SK-N-DZ (cell line): ENCODE measurements at places on chromosomes 4 and X.
A peak's percentile ranks its signal among the peaks of the same experiment; 100 is the strongest.

DNA sequence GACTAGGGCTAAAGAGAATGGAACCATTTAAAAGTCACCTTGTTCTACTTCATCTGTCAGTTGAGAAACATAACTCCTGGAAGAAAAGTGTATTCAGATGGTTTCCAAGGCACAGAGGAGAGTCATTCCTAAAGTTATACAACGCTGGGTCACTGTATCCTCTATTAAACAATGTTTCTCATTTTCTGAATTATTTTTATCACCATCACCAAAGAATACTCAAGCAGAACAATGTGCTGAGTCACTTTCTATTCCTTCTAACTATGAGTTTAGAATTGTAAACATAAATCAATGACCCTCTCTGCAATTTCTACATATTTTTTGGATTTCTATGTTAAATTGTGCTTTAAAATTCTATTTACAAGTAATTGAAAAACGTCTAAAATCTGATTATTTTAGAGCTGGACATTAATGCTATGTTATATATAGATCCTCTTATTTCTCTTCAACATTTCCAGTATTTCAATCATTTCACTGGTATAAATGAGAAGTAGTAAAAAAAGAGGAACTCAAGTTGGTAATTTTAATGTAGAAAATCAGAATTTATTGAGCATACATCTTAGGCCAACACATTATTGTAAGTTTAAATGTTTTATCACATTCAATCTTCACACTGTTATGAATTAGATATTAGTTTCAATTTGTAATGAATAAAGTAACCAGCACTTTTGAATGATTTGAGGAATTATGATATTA, 7.5 kb downstream of the DTHD1 start:
- no peak for DNase-seq

- no peak for DNase-seq
Measured at GRCh38 chr4:1357356-1358248, 10.6 kb downstream of the UVSSA start.

GRCh38 chrX:13028871-13029636, 15.4 kb downstream of the FAM9C start:
- no peak for DNase-seq

- no peak for DNase-seq
Measured at GRCh38 chr4:10684631-10685030, at the start of gene CLNK. CLNK (minus strand) TSS chr4:10684768; CDS start chr4:10667869, 16,899 bp downstream.

GRCh38 chr4:181863856-181864255, 379.3 kb upstream of the TENM3 start:
- DNase-seq = no peak

GRCh38 chrX:97065973-97066372, 182.3 kb downstream of the RPA4 start:
- no peak for DNase-seq

DNA sequence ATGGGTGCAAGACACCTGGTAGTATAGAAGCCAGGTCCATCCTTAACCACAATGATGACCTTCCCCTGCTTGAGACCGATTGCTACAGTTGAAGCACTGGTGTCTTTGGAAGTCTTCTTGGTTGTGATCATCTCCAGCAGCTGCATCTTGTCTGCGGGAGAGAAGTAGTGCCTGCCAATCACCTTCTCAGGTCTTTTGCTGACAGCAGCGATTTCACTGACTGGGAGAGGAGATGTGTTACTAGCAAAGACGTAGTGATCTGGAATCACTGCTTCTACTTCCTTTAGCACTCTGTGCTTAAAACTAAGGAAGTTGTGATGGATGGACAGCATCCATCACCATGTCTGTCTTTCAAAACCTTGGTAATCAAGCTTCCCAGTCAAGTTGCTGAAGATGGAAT, 25.9 kb downstream of the CPE start:
- DNase-seq = no peak

GRCh38 chr4:145984563-145984962, 45.9 kb upstream of the ZNF827 start:
- no peak for DNase-seq

DNA sequence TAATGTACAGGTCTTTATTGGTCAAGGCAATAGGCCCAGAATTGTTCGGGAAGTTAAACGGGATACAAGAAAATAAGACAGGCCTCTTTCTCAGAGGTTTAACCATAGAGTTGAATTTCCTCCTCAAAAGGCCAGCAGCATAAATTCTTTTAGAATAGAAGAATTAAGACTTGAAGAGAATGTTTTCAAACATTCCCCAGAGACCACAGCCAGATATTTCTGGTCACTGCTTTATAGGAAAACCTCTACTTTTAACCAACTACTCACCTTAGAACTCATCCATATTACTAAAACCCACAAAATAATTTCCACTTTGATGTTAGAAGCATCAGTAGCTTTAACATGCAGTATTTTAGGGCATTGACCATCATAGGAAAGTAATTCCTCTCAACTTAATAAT, 317.9 kb downstream of the RAB28 start:
- no peak for DNase-seq

GRCh38 chr4:188992706-188993105, 853.5 kb downstream of the TRIML1 start:
- no peak for DNase-seq

- DNase-seq = peak; percentile 11
Measured at GRCh38 chr4:74675673-74676279, 118.5 kb downstream of the BTC start.

DNA sequence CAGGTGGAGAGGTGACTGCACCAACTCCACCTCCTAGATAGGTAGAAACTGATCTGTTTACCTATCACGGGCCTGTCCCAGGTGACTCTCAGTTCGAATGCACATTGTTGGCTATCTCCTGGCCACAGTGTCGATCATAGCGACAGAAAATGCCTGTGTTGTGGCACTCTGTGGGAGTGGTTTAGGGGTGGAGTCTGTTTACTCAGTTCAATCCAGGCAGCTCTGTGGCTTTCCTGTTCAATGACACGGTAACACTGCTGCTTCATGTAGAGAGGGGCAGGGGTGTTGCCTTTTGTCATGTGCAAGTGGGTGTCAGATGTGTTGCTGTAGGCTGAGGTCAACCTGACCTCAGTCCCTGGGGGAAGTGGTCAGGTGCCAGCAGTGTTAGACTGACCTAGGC, 1602.4 kb downstream of the TECRL start:
- no peak for DNase-seq

DNA sequence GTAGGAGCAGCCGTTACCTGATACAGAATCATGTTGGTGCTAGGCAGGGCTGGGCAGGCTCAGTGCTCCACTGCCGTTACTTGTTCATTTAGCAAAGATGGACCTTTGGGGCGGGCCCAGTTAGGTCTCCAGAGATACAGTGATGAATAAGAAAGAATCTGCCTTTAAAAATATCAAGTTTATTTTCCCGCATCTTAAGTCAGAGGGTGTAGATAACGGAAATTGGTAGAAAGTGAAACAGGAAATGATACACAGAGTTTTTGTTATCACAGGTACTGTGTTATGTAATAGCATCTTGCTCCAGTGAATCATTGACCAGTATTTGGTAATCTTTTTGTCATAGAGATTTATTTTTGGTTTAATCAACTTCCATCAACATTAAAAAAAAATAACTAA, 5.5 kb downstream of the TMEM131L start:
- no peak for DNase-seq

DNA sequence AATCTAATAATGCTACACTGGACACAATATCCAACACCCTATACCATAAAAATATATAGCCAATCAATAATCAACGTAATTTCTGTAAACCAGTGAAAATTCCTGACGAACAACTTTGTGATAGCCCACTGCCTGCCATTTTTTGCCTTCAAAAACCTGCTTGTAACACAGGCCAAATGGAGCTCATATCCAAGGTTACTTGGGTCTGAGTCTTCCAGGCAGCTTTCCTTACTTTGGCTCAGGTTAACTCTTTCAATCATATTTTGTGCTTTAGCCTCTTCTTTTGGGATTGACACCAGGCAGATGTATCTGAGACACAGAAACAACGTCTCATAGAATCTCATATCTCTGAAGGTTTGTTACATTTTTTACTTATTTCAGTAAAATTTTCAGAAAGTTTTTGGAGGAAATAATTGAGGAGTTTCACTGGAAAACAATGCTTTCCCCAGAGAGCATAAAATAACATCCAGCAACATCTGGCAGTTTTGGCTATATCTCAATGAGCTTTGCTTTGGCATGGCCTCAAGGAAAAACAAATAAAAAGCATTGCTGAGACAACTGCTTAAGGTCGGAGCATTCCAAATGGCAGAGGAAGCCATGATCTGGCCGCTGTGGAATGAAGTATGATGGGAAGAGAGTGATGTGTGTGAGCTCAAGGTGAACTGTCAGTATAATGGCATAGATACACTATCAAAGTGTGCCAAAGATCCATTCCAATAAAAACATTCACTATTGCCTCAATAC, 162.9 kb upstream of the SPIN4 start:
- DNase-seq = no peak

DNA sequence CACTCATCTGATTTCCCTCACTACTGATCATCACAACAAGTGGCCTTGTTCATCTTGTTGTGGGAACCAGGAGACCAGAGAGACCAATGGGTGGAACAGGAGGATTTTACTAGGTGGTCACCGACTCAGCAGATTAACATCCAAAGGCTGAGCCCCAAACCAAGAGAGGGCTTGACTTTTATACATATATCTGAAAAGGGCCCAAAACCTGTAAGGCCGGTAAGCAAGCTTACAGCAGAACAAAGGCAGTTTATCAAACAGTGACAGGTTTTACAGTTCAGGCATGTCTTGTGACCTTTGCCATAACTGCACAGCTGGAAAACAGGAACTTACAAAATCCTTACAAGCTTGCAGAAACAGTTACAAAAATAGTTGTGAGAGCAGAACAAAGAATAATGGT, 195.9 kb downstream of the OR13H1 start:
- DNase-seq = no peak

DNA sequence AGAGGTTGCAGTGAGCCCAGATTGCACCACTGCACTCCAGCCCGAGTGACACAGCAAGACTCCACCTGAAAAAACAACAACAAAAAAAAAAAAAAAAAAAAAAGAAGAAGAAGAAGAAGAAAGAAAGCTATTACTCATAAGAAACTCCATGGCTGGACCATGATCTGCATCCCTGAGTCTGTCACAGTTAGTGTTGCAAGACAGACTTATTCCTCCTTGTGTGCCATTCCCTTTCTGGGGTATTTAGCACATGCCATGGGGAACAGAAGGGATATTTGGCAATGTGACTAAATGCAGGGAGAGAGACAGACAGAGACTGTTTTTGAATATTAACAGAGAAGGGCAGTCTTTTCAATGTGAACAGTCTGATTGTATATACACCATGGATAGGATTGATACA, 16.7 kb upstream of the PDS5A start:
- no peak for DNase-seq

- DNase-seq = no peak
Measured at GRCh38 chrX:48532161-48532560, 7.4 kb upstream of the TBC1D25 start.

DNA sequence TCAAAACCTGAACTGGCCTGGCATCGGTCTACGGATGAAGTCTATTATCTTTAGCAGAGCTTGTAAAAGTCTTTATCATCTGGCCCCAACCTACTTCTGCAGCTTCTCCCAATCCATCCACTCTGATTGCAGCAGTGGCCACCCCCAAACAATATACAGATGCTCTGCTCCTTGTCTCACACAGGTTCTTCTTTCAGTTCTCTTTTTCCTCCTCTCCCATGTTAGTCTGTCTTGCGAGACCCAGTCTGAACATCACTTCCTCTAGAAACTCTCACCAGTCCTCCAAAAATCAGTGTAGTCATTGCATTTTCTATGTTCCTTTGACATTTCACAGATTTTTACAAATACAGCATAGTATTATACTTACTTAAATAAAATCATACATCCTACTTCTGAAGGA, 163.0 kb downstream of the FRMPD4 start:
- DNase-seq = no peak

DNA sequence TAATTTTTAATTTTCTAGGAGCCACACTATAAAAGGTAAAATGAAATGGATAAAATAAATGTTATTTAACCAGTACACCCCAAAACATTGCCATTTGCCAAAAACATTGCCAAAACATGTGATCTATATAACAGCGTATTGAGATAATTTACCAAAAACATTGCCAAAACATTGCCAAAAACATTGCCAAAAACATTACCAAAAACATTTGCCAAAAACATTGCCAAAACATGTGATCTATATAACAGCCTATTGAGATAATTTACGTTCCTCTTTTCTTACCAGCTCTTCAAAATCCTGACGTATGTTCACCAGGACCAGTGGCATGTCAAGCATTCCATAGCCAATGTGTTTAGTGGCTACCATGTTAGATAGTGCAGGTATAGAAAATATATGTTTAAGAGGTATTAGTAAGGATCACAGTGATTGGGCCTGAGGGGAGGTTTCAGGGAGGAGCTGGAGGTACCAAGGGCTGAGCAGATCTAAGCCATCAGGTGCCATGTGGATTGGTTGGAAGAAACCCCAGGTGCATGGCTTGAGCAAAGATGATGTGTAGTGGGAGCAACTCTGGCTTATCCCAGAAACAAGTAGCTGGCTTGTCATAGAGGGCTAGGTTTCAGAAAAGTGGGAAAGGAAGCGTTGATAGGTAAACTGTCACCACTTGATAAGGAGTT, 42.6 kb downstream of the RAPGEF2 start:
- DNase-seq = no peak

- peak; percentile 27 for DNase-seq
Measured at GRCh38 chr4:23853986-23854660, 35.7 kb downstream of the PPARGC1A start.

DNA sequence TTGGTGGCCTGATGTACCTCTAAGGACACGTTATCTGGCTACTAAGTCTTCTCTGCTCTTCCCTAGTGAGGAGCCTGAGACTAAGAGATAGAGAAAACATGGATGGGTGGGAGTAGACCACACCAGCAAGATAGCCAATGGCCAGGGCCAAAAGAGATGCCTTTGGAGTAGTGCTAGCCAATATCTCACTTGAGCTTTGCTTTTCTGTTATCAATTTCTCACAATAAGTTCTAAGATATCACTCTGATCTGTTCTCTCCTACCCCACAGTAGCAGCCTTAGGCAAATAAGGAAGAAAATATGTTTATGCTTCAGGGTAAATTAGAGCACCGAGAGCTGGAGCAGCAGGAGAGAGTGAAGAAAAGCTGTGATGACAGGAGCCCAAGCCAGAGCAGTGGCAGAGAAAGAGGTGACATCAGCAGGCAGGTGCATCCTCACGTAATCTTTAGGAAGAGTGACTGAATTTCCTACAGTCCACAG, 343.9 kb upstream of the NOCT start:
- no peak for DNase-seq

DNA sequence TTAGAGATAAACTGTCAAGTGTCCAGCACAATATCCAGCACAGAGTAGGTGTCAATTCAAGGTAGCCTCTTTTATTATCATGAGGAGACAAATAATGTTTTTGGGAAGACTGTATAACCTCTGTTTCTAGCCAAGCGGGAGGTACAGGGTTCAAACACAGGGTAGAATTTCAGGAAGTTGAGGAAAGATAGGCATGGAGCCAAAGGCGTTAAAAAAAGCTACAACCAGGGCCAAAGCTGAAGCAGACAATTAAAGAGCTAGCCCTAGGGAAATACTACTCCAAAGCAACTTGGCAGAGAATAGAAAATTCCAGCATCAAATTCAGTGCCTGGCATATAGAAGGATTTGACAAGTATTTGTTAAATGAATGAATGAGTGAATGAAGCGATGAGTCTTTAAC, 40.0 kb upstream of the CASK start:
- DNase-seq = no peak
